ENCODE measurements at places on chromosomes 3 and 15. TPM values are rescaled to one million over a fixed set of nuclear protein-coding genes. Genes with fewer than 3 reads are reported as not detected.

RYR3 gene
- total RNA-seq: 0.09 TPM

CX3CR1 gene
- total RNA-seq: 2.7 TPM

GRCh38 chr3:18290157-18290556 is 135.0 kb downstream of the SATB1 start:
- no peaks in the 10 kb centered on the region for H3K36me3 ChIP-seq
- H3K4me3 ChIP-seq: no peak overlapping the region
- DNase-seq: no peak

DNA sequence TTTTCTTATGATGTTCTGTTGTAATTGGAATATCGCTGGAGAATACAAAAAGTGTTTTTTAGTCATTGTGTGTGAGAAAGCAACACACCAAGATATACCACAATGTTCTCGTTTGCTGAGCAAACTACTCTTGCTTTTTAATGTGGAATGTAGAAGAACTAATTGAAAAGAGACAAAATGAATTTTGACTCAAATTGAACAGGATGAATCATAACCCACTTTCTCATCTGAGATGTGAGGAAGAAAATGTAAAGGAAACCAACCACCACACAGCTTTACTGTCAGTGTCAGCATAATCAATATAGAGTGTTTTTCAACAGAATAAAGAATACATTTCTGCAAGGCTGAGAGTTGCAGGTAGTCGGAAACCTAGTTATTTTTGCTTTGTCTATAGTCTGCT is 448.8 kb upstream of the TPRG1 start:
- H3K4me3 ChIP-seq: no peak overlapping the region
- H3K4me1 ChIP-seq: peaks cover 8% of the 10 kb centered on the region
- H3K27me3 ChIP-seq: no peaks in the 10 kb centered on the region
- no peak overlapping the region for H3K27ac ChIP-seq
- no peaks in the 10 kb centered on the region for H3K36me3 ChIP-seq
- DNase-seq: no peak

CATSPER2 gene
- 1.5 TPM for total RNA-seq

ZCWPW2 gene
- total RNA-seq: 1.1 TPM

DNA sequence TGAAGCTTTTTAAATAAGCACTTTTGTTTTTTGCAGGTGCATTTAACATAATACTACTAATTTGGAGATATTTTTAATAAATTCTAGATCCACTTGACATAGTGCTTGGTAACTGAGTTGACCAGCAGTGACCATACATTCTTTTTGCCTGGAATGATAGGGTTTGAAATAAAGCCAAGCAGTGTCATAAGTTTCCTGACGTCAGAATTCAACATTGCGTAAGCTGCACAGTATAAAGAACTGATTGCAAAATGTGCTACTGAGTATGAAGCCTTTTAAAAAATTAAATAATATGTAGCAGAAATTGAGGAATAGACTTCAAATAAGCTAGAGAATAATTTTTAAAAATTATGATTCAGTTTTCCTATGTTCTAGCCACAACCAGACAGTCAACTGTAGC is 454.6 kb upstream of the ARPP21 start:
- no peak for DNase-seq
- H3K36me3 ChIP-seq: no peaks in the 10 kb centered on the region
- no peak overlapping the region for H3K27ac ChIP-seq
- H3K4me1 ChIP-seq: no peaks in the 10 kb centered on the region
- H3K4me3 ChIP-seq: no peak overlapping the region
- no peaks in the 10 kb centered on the region for H3K27me3 ChIP-seq
